ENCODE measurements at places on chromosomes 5 and 9.

DNA sequence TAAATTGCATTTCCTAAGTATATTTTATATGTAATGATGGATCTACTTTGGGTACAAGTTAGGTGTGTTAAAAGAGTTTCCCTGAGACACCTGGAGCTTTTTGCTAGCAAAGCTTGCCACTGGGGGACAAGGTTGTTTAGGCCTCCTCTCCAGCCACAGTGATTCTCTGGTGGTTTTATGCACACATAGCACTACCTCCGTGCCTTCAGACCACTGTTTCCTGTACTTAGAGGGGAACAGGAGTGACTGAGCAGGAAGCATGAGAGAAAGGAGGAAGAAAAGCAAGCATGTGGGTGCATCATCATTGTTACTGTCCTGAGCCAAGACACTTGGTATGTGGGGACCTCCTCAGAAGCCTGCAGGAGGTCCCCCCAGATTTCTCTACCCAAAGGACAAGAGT, 272.1 kb downstream of the RASEF start:
- no peak for DNase-seq

DNA sequence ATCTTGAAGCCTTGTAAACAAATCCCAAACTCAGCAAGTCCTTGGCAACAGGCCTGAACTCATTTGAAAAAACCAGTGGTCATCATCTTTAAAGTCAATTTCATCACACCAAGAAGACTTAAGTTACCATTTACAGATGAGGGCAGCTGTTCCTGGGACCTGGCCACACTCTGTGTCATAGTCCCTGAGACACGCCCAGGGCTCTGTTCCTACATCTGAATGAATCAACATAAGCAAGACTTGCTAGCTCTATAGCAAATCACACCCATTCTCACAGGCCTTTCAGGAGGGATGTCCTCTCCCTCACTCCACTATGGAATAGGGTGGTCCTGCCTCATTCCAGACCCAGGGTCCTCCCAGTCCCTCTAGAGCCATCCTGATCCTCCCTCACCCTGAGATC, 142.8 kb downstream of the NSG2 start:
- DNase-seq, result no peak

DNA sequence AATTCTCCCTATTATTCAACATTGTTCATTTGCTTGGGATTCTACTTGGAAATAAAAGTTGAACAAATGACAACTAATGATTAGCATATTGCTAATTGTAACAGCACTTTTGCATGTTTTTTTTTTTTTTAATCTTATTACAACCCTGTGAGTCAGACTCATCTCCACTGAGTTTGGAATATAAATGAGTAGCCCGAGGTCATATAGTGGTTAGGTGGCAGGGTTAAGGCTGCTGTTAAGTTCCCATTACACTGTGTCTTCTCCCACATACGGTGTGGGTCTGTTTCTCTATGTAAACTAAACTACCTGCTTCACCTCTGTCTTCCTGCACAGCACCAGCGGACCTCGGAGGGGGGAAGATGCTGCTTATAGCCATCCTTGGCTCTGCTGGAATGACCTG, 92.4 kb downstream of the EQTN start:
- no peak for DNase-seq

DNA sequence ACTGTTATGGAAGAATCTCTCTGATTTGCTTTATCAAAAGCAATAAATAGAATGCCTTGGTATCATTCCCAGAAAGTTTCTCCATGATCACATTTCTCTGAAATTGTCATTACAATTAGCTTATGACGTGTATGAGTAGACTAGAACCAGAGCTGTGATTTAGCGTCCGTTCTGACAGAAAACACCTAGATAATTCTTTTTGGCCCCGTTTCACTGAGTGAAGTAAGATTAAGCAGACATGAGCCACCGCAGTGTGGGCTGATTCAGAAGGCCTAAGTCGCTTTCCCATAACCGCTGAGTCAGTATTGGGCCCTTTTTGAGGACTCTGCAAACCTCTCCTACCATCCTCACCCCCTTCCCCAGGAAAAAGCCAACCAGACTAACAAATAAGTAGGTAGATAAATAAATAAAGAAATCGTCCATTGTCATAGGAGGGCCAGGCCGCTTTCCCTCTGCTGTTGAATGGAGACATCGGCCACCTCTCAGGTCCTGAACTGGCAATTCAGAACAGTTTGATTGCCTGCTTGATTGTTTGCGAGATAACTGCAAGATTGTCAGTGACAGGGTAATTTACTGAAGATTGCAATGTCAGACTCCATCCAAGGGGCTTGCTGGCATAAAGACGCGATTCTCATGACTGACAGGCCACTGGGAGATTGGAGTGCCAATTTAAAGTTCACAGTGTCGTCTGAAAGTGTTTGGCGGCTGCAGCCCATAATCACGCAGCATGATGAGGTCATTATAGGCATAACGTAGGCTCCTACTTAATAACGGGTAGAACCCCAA, 105.0 kb upstream of the WWC1 start:
- no peak for DNase-seq

DNA sequence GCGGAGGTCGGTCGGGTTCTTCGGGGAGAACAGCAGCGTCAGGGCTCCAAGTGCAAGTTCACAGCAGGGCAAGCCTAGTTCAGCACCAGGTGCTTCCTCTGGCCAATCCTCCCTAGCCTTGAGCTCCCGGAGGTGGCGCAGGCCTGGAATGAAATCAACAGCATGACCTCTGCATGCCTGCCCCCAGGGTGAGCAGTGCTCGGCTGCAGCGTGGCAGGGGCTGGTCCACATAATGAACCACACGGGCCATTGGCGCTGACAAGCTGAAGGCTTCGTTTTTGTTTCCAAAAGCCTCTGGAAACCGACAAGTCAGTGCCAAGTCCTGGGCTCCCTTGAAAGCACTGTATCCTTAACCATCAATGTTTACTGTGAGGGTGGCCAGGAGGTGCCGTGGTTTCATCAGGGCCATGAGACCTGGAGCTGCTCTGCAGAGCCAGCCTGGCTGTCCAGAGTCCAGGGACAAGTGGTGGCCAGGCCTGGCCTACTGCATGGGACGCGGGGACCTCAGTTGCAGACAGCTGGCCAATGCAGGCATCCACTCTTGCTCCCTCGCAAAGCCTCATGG, 2.1 kb upstream of the INPP5E start:
- no peak for DNase-seq

DNA sequence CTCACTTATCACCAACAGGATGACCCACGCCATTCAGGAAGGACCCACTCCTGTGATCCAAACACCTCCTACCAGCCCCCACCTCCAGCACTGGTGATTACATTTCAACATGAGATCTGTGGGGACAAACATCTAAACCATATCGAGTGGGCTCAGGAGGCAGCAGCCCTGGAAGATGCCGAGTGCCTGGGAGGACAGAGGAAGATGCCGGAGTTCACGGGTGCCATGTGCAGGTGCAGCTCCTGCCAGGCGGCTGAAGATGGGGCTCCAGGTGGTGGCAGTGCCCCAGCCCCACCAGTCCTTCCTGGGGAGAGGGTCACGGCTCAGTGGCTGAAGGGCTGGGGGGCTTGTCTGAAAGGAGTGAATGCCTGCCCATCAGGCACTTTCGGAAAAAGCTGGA, 6.1 kb upstream of the CEP72 start:
- no peak for DNase-seq

GRCh38 chr5:56078278-56079156, 83.8 kb upstream of the IL6ST start:
- DNase-seq, result no peak

DNA sequence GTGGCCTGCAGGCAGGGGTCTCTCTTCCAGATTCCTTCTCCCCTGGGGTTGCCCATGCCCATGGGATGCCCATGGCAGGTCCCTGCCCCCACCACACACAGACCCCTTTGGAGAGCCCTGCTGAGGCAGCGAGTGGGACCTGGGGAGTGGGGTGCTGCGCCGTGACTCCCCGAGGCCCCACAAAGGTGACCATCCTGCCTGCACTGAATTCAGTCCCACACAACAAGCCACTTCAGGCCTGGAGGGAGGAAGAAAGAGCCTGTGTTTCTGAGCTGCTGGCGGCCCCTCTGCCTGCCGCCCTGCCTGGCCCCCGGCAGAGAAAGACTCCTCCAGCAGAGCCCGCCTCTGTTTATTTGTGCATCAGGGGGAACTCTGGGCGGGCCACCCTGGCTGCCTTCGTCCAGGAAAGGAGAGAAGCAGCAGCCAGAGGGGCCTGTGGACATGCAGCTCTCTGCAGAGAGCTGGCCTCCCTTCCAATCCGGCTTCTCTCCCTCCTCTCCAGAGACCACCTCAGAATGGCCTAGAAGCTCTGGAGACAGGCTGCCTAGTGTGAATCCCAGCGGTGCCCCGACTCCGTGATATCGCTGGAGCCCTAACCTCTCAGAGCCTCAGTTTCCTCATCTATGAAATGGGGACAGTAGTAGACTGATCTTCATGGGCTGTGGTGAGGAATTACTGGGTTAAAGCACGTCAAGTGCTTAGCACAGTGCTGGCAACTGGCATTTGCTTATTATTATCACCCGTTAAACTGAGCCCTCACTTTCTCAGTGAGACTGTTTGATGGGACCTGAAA, 72.9 kb downstream of the COL27A1 start:
- no peak for DNase-seq

DNA sequence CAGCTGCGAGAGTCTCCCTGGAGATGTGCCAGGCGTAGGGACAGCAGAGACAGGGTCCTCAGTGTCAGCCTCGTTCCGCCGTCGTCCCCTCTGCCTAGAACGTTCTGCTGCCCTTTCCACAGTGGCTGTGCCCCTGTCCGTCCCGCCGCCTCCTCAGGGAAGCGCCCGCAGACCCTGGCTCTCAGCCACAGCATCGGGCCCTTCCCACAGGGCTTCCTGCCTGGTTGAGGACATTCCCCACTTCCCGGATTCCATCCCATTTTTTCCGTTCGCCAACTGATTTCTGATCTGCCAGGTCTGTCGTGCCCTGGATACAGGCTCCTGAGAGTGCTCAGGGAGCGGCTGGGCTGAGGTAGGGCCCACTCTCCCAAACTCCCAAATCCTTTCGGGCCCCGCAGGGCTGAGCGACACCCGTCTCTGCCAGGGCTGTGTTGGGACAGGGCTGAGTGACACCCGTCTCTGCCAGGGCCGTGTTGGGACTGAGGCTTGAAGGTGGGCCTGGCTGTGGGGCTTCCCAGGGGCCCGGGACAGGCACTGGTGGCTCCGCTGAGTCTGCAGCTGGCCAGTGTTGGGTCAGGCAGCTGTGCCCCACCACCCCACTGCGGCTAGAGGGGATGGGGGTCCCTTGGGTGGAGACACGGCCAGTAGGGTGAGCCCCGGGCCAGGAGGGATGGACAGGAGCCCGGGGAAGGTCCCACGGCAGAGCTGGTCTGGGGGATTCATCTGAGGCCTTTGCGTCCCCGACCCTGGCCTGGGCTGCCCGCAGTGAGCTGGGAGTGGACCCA, 15.9 kb downstream of the DNLZ start:
- no peak for DNase-seq

DNA sequence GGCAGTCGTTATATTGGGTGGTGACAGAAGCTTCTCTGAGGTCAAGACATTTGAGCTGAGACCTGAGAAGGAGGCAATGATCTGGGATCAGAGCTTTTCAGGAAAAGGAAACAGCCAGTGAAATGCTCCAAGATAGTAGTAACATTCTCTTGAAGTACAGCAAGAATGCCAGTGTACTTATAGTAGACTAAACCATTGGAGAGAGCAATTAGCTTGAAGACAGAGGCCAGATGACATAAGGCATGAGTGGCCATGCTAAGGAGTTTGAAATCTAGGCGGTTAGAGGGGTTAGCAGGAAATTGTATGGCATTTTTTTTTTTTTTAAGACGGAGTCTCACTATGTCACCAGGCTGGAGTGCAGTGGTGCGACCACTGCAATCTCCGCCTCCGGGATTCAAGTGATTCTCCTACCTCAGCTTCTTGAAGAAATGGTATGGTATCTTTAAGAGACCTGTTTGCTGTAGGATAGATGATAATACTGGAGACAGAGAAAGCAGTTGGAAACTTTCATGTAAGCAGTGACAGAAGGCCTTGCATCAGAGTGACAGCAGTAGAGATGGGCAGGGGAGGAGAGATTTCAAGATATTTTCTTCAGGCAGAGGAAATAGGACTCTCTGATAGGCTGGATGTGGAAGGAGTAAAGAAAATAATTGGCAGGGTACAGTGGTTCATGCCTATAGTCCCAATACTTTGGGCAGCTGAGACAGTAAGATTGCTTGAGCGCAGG, 482.2 kb upstream of the PAPPA start:
- DNase-seq, result no peak

GRCh38 chr5:158525663-158526062, 574.1 kb downstream of the EBF1 start:
- no peak for DNase-seq

DNA sequence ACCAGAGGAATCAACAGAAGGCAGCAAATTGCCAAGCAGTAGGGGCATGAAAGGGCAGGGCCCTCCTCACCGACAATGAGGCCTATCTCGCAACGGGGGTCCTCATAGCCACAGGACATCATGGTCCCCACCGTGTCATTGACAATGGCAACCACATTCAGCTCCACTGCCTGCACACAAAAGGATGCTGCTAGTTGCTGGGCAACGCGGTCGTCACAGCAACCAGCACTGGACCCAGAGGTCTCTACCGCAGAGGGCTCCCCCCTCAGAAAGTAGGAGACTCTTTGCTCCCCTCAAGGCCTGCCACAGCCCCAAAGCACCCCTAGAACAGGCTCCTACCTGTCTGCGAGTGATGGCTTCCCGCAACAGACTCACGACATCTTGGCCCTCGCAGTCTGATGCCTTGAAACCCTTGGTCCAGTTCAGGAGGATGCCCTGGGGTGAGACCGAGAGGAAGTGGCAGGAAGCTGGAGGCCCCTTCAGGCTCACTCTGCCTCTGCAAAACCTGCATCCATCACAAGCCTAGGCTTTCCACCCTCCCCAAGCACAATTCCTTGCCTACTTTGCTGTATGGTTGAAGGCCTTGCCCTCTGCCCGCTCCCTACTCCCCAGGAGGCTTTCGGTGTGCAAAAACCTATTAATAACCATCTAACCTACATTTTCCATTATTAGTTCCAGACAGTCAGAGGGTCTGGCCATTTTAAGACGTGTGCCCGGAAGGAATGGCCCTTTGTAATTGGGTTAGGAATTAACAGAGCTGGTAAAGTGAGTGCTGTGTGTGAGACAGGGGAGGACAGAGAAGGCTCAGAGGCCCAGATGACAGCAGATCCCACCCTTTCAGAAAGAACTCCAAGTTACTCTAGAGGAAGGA, 15.2 kb downstream of the HK3 start:
- DNase-seq, result no peak

DNA sequence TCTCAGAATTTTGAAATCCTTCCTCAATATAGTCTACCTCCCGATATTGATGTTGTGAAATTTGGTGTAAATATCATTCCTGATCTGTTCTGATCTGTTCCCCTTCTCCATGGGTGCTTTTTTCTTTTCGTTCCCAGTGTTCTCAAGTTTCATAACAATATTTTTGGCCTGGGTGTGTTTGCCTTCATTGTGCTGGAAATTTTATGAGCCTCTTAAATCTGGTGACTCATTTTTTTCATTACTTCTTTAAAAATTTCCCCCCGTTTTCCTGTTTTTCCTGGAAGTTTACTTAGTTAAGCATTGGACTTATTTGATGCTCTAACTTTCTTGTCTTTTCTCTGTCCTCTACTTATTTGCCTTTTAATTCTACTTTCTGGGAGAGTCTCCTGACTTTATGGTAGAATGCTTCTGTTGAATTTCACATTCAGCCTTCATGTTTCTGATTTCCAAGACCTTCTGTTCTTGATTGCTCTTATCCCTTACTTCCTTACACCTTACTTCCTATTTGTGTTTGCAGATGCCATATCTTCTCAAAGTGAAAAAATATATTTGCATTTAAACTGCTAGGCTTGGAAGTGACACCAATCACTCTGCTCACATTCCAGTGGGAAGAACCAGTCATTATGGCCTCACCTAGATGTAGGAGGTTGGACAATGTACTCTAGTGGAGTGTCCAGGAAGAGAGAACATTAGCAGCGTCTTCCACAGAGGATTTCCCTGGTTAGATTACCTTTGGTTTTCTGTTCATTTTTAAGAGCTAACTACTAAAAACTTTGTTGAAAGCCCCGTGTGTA, 441.9 kb downstream of the ARHGEF28 start:
- DNase-seq, result no peak

- no peak for DNase-seq
Measured at GRCh38 chr5:40584054-40584453, 95.7 kb upstream of the PTGER4 start.

Measured in stimulated activated CD8-positive, alpha-beta memory T cell treated with anti-CD3 and anti-CD28 coated beads, Interleukin-15, amount 100 ng/mL, for 48 hours (primary cell).